HepG2 (cell line): ENCODE measurements at places on chromosomes 3 and 15.

DNA sequence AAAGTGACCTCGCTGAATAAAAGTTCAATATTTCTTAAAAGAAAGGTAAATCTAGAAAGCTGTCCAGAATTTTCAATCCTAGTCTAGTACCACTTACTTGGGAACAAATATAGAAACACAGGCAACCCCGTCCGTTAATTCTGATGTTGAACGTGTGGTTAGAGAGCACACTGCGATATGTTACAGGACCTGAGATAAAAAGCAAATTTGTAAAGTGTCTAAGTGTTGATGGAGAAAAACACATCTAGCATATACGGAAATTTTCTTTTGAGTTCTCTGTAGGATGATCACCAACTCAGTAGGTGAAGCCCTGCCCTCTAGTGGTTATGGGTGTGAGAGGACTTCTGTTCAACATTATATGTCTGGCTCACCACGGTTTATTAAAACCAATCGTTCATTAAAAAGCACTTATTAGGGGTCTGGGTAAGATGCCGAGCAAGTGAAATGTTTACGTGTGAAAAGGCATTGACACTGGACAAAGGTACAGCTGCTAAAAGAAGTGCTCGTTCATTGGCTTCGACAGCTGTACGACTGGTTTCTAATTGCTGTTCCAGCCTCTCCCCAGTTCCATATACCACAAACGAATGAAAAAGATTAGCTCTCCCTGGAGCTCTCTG is 1.0 kb upstream of the ATP2C1 start:
- peak; percentile 76 for DNase-seq

GRCh38 chr3:120795959-120796358 is 53.4 kb downstream of the GTF2E1 start:
- DNase-seq: peak; percentile 36

DNA sequence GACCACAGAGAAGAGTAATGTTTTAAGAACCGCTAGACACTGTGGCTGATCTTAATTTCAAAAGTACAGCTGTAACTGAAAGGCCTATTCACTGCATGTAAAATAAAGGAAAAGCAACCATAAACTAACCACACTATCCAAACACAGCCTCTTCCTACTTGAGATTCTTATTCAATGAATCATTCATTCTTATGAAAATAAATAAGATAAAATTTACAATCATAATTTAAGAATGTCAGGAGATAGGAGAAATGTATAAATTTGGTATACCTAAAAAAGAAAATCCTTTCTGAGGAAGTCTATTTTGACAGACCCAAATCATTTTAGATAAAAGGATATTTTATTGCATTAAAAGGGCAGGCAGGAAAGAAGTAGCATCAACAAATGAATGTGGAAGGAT is 533.5 kb upstream of the ZNF385D start:
- DNase-seq: no peak

DNA sequence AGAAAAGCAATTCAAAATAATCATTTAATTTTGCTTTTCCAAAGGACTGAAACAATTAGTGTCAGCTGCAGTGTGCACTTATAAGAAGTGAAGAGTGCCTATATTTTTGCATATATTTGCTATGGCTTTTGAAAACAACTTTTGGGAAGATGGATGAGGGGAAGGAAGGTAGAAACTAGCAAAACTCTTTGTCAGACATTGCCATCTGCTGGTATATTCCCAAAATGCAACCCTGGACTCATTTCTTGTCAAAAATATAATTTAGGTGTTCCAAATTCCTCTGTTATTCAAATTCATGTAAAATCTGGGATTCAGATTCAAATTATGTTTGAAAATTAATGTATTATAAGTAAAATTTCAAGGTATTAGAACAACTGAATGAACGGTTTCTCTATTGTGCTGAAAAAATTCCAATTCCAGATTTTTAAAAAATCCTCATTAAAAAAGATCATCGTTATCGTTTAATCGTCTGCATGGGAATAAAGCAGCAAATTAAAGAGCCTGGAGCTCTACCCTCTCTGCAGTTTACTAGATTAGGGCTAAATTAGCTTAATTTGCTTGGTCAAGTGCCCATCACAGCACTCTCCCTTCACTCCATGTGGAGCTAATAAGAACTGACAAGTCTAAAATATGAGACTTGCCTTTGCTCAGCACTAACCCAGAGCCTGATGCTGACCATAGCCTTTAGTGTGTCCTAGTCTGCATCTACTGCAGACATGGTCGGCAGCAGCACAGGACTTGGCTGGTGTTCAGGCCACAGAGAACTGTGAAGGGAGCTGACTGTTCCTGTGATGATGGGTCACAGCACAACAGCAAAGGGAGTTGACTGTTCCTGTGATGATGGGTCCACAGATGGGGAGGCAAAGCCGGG is 67.9 kb upstream of the MITF start:
- peak; percentile 8 for DNase-seq

- DNase-seq: peak; percentile 72
Observed at GRCh38 chr15:65085990-65086679, 9.6 kb downstream of the KBTBD13 start.

GRCh38 chr3:162421721-162422120 is 925.1 kb downstream of the OTOL1 start:
- DNase-seq: no peak

GRCh38 chr3:32274306-32274705 is 35.8 kb downstream of the CMTM8 start:
- no peak for DNase-seq

DNA sequence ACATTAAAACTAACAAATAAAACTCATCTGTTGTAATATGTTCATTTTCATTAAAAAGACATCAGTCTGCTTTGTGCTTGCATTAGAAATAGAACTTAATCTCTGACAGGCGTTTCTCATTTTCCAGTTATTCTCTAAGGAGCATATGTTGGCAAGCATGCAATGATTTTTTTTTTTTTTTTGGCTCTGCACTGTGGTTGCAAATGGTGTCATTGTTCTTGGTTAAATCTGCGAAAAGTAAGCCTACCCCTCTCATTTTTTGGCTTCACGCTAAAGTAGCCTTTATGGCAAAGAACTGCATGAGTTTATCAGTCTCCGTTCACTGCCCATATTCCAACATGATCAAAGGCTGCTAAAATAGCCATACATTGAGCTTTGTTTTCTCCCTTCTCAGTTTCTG is 403.2 kb downstream of the MECOM start:
- DNase-seq: no peak

- no peak for DNase-seq
Observed at GRCh38 chr3:106965307-106965706, 411.9 kb upstream of the CCDC54 start.

- DNase-seq: no peak
Observed at GRCh38 chr15:34347951-34348638, 5.0 kb downstream of the NUTM1 start.

GRCh38 chr15:33866101-33866737 is 102.1 kb upstream of the CHRM5 start:
- no peak for DNase-seq

DNA sequence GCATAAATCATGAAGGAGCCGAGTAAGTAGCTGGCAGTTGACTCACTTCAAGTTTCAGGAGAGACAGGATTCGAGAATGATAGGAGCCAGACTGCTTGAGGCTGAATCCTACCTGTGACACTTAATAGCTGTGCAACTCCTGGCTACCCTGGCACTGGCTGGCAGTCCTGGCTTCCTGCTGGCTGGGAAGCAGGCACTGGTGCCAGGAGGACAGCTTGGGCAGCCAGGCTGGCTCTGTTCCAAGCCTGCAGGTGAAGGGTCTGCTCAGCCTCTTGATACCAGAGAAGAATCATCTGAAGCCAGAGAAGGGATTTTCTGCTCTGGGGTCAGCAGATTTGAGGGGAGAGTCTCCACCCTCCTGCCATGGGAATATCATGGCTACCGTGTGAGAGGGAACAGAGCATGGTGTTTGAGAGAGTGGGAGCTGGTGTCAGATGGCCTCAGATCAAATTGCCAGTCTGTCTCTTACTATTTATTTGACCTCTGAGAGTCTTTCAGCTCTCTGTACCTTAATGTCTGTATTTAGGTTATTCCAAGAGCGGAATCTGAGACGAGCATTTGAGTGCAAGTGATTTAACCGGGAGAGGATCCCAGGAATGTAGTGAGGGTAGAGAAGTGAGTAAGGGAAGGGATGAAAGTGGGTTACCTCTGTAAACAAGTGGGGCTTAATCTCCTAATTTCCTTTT is 4.4 kb upstream of the XIRP1 start:
- DNase-seq: no peak

DNA sequence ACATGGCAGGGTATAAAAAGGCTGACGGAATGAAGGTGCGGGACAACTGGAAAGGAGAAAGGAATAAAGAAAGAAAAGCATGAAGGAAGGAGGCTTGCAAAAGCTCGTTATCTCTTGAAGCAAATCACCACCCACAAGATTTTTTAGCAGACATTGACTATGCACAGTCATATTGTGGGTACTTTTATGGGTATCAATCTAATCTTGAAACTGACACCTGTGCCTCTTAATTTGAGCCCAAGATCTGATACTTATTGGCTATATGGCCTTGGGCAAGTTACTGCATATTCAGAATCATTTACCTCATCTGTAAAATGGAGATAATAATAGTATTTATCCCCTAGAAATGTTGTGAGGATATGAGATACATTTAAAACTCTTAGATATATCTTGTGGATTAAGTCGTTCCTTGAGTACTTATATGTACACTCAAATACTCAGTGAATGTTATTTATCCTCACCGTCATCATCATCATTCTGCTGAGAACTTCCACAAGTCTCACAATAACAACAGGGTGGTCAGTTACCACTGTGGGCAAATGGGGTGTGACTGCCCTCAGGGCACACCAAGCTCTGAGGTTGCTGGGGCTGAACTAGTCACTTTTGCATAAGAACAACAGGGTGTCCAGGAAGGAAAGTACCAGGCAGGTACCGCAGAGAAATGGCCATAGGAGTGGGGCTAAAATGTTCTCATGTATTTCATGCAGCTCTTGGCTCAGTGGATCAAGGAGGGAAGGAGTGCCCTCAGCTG is 266.1 kb downstream of the SLC9A9 start:
- no peak for DNase-seq

DNA sequence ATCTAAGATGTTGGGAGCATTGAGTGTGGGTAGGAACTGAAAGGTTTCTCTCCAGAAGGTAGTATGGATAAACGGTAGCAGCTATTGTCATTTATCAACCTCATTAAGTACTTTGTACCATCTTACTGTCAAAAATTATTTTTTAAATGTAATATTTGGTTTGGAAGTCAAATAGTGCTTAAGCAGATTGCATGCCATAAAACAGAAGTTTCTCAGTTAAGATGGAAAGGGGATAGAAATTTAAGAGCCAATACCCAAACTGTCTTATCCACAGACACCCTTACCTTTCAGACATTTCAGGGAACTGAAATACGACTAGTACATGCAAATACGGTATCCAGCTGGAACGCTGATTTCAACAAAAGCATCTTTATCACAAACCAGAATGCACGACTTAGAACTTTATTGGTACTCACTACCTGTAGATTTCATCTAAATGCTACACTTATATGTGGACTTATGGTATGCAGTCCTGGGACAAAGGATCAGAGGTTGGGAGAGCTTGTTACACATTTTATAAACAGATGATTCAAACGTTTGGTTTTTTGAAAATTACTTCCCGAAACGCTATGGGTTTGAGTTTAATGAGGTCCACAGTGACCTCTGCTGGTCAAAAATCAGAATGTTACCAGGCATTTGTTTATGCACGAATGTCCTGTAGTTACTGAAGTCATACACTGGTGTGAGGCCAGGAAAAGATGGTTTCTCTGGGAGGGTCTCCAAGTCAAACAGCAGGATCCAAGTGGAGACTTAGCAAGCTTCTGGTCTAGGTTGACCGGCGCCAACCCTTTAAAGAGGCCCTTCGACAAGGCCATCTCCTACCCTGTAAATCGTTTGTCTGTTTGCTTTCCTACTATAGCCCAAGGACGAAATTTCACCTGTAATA is 45.7 kb upstream of the DUT start:
- peak; percentile 58 for DNase-seq

DNA sequence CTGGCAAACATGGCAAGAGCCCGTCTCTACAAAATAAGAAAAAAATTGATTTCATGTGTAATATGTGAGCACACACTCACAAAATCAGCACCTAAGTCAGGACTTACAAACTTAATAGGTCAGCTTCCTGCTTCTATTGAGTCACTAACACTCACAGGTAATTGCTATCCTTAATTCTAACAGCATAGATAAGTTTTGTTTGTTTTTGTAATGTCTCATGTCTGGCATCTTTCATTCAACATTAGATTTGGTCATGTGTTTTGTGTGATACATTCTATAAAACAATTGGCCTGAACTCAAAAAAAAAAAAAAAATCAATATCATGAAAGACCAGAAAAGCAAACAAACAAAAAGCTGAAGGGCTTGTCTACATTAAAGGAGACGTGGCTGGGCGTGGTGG is 564.7 kb downstream of the AGBL1 start:
- DNase-seq: no peak

DNA sequence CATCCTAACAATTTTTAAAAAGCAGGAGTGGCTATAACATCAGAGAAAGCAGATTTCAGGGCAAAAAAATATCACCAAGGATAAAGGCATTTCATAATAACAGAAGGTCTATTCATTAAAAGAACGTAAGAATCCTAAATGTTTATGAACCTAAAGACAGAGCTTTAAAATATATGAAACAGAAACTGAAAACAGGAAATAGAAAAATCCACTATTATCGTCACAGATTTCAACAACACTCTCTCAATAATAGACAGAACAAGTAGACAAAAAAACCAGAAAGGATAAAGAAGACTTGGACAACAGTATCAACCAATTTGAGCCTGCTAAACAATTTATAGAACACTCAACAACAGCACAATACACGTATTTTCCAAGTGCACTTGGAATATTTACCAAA is 71.4 kb downstream of the FBXL22 start:
- DNase-seq: no peak

DNA sequence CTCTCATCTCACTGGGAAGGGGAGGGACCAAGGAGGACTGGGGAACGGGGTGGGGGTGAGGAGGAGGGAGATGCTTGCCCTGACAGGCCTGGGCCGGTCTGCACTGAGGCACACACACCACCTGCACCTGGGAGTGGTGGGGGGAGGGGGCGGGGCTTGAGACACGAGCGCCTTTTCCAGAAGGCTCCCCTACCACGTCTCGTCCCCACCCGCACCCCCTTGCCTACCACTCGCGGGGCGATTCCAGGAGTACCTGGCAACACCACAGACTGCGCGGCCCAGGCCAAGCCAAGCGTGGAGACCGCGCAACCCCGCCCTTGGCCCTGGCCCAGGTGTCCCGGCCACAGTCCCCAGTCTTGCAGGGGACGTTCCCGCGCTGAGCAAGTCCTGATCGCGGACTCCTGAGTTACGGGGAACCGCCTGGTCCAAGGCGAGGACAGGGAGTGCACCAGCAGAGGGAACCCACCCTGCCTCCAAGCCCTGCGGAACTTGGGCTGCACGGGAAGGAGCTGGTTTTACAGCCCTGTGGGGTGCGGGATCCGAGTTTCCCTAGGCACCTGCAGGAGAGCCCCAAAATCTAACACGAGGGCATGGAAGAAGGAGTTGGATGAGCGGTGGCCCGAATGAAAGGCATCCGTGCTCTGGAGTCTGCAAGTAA is 68.1 kb upstream of the SH3GL3 start:
- DNase-seq: no peak

- DNase-seq: no peak
Observed at GRCh38 chr3:71703797-71704196, 21.4 kb downstream of the EIF4E3 start.
